Activated CD4-positive, alpha-beta T cell treated with anti-CD3 and anti-CD28 coated beads for 24 hours (primary cell): ENCODE measurements at places on chromosomes 4 and X.

DNA sequence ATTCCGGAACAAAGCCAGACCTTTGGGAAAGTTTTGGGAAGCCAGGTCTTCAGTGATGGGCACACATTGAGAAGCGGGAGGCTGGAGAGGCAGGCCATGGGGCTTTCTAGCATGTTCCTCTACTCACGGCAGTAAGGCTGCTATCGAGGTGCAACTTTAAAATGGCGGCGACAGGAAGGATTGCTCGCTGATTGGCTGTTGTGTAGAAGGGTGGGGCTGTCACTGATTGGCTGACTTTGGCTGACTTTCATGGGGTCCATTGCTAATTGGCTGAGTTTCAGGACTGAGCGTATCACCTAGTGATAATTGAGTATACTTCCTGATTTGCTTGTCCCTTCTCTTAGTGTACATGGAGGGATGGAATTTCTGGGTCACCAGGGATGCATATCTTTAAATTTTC is 19.7 kb upstream of the GLOD5 start:
- DNase-seq, result no peak

DNA sequence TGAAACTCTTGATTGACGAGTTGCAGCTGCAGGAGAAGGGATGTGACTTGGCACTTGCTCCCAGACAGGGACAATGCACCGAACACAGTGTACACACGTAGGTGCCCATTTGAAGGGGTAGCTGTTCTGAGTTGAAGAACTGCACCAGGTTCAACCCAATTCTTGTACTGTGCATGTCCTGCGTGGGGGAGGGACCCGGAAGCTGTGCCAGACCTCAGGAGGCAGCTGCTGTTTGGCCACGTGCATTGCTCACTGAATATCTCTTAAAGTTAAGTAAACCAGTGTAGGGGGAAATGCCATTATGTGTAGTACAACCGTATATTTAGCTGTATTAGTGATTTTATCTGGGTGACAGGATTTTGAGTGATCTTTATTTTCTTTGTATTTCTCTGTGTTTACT is 12.0 kb upstream of the RBBP7 start:
- DNase-seq, result no peak

DNA sequence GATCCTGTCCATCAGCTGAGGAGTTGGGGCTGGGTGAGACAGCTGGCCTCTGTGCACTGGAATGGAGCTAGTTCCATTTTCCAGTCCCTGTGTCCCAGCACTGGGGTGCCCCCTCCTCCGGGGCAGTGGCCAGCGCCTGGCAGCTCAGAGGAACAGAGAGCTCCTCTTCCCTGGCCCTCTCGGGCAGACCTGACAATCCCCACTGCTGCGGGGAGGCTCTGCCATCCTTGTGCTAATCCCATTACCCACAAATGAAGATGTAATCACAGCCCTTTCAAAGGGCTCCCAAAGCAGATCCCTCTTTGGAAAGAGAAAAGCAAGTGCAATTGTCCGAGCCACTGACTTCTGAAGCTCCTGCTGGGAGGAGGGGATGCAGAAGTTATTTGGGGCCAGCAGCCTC is 75.1 kb upstream of the MSX1 start:
- no peak for DNase-seq

- DNase-seq, result no peak
These were observed 1.8 kb downstream of the CCNQ start for GRCh38 chrX:153596981-153597750.

DNA sequence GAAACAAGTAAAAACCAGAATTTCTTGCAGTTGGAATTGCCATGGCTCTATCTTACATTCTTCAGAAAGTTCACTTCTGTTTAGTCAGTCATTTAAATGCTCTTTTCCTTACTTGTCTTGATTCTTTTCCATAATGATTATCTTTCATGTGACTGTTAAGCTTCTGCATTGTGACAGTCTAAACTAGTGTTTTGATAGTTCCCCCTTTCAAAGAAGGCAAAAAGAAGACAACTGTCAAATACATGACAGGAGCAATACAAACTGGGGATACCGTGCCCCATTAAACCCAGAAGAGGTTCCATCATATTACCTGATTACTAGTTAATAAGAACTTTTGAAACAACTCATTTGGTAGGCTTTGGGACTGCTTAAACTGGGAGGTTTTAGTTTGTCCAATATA is 476.2 kb downstream of the PCDH19 start:
- DNase-seq, result no peak

- DNase-seq, result no peak
These were observed 109.6 kb downstream of the PDE5A start for GRCh38 chr4:119518915-119519410.

DNA sequence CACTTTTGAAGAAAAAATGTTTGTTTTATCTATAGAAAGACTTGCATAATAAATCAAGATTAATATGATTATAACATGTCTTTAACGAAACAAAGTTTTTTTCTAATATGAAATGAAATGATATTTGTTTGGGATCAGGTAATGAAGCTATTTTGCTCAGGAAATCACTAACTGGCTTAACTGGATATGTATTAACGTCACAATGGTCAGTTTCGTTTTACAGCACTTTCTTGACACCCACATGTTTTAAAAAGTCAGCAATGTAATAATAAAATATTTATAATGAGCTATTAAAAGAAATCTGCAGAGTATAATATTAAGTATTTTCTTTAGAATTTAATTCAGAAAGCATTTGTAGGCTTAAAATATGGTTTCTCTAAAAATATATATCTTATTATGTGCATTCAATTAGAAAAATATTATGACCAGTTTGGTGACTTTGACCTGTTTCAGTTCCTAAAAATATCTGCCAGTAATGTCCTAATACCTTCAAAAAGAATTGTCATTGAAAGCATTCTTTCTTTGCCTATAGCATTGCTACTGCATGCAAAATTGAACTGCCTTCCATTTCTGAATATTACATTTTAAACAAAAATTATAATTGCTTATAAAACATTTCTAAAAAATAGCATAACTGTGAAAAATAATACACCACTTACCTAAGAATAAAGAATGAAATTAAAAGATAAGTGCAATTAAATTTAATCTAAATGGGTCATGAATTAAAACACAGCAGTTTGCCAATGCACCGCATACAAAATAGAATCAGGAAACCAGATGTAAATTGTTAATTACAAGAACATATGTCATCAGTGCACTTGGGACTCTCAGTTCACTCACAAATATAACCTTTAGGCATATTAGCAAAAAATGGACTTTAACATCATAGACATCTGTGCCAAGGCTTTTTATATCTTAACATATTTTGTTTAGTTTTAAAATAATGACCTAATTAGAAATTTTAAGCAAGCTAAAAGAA is 31.6 kb downstream of the TIGD2 start:
- DNase-seq, result no peak
